Iris pigment epithelial cell (primary cell): ENCODE measurements at places on chromosomes 7 and 10.
A peak's percentile ranks its signal among the peaks of the same experiment; 100 is the strongest.

DNA sequence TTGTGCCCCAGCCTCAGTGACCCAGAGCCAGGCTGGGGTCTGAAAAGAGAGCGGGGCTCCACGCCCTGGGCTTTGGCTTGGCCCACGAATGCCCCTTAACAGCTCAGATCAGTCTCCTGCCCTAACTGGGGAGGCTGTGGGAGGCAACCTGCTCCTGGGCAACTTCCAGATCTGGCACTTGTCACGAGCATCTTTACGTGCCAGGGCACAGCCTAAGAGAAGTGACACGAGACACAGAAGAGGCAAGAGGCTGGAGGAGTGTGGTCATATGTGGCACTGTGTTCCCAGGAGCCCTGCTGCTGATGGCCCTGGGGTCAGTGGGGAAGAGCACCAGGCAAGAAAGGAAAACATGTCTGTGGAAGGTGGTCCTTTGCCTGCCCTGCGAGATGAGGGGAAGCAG lies 97.8 kb upstream of the BTBD16 start:
- DNase-seq: no peak

DNA sequence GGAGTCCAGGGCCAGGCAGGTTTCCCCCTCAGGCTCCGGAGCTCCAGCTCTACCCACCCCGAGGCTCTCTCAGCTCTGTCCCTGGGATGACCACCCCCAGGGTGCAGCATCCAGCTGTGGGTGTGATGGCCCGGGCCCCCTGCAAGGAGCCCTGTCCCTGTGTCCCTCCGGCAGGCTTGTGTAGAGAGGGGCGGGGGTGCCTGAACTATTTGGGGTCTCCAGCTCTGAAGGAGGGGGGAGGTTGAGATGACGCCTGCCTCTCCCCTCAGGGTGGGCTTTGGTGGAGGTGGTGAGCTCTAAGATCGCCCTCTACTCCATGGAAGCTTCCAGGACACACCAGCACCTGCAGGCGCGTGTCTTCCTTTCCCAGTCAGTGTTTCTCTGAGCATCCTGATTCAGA lies 39.4 kb downstream of the ADRA2A start:
- DNase-seq: no peak

- DNase-seq: peak; percentile 86
Observed at GRCh38 chr7:75920431-75921161, 5.6 kb downstream of the POR start.

DNA sequence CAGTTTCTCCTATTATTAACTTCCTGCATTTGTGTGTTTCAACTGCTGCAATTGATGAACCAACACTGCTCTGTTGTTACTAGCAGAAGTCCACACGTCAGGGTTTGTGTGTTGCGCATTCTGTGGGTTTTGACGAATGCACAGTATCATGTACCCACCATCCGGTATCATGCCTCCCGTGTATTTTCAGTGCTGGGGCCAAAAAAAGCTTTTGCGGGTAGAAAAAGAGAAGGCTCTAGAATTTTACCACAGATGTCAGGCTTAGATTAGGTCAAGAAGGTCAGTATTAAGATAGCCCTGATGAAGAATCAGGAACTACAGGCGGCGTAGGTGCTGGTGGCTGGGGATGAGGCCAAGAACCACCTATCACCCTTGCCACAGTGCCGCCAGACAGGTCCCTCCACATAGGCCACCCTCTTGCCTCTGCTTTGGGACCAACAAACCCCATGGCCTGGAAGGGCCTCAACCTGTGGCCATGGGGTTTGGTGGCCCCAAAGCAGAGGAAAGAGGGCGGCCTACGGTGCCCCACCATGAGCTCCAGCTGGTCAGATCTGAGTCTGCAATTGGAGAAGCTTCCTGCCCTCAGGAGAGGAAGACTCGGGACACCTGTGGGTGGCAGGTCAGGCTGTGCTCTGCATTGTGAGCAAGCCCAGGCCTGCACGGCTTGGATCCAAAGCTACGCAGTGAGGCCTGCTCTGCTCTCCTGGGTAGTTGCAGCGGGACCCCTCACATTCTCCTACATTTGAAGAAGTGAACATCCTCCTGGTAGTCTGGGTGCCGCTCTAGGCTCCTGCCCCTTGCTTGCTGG lies 71.9 kb downstream of the MKI67 start:
- no peak for DNase-seq

- DNase-seq: no peak
Observed at GRCh38 chr10:43700306-43700705, 51.6 kb upstream of the ZNF32 start.

DNA sequence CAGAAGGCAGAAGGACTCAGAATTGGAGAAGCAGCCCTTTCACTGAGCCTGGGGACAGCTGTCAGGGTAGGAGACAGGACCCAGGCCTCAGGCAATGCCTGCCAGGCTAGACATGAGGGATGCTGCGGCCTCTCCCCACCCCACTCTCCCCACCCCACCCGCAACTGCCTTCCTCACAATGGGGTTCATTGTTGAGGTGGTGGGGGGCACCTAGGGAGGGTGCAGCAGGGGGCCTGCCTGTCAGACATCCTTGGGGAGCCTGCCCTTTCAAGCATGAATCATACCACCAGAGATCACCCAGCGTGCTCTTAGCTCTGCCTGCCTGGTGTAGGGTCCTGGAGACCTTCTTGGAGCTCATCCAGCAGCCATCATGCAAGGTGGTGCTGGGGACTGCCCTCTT lies at the start of gene C10orf62:
TSS of gene C10orf62 (plus strand) at position 243 of the 400 bp plus-strand sequence. CDS start 177 bp downstream, outside the sequence.
- DNase-seq: no peak

GRCh38 chr10:22247636-22248035 lies 29.8 kb upstream of the EBLN1 start:
- no peak for DNase-seq

- DNase-seq: no peak
Observed at GRCh38 chr7:27198871-27199801, 755 bp downstream of the HOXA13 start.

DNA sequence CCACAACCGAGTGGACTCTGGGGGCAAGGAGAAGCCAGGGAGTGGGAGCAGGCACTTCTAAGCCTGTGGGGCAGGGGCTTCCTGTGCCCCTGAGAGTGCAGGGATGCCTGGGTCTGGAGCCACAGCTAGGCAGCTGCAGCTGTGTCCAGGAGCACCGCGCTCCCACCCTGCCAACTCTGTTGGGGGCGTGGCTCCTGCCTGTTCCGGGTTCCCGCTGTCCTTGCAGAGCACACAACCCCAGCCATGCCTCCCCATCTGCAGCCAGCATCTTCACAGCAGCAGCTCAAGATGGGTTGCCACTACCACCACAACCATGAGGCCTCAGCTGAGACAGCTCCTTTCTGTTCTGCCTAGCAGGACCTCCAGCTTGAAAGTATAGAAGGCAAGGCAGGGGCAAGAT lies 8.6 kb downstream of the PAX4 start:
- DNase-seq: no peak

DNA sequence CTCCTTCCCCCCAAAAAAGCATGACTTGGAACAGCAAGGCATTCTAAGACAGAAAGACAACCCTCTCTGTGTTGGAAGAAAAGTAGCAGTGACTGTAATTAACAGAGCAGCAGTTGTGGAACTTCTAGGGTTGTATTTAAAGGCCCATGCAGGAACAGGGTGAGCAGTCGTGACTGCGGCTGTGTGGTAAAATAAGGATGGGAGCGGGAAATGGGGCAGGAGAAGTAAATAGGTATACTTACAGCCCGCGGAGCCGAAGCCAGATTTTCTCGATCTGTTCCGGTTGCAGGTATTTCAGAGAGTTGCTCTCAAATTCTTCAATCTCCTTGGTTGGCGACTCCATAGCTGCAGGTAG lies 179 bp downstream of the PDE1C start:
- no peak for DNase-seq

GRCh38 chr7:5266191-5267028 lies 16.3 kb upstream of the SLC29A4 start:
- no peak for DNase-seq

DNA sequence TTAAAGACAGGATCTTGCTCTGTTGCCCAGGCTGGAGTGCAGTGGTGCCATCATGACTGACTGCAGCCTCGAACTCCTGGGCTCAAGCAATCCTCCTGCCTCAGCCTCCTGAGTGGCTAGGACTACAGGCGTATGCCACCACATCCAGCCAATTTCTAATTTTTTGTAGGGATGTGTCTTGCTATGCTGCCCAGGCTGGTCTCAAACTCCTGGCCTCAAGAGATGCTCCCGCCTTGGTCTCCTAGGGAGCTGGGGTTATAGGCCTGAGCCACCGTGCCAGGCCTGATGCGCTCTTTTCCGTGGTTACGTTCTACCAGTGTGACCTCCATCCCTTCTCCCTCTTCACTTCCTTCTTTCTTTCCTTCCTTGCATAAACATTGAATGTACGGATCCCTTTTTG lies 34.2 kb upstream of the IL15RA start:
- no peak for DNase-seq

- DNase-seq: no peak
Observed at GRCh38 chr7:147106746-147107145, 990.1 kb downstream of the CNTNAP2 start.

DNA sequence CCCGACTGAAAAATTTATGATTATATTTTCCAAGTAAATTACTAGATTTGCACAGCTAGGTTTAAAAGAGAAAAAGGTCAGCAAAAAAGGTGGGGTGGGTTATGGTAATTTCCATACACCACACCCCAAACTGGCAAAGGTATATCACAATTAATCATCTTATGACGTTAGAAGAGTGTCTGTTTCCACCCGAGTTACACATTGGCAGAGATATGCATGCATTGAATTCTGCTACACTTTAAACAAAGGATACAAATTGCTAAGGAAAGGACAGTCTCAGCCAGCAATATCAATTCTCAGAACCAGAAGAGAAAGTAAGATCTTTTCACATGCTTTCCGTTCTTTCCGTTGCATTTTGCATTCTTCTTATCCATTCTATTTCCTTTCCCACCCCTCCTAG lies 843.3 kb downstream of the GATA3 start:
- DNase-seq: no peak

DNA sequence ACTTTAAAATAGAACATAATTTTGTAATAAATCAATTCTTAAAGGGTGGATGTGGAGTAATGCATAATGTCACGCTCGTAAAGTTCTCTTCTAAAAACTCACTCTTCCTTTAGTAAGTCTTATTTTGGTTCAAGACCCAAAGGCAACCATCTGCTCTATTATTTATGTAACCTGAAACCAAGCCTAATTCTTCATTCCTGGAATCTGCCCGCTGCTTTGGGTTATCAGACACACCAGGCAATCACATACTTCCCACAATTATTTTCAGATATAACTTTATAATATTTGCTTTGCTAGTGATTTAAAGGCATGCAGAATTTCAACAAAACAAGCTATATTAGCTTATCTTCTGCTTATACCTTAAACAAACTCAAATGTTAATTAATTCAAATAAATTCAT lies 39.0 kb downstream of the RAB11FIP2 start:
- peak; percentile 22 for DNase-seq

- no peak for DNase-seq
Observed at GRCh38 chr10:14171336-14171735, 159.4 kb downstream of the FRMD4A start.

- no peak for DNase-seq
Observed at GRCh38 chr7:129774871-129775694, 163.6 kb downstream of the NRF1 start.

- no peak for DNase-seq
Observed at GRCh38 chr10:70586348-70586930, 16.1 kb downstream of the PRF1 start.

GRCh38 chr7:75039166-75039565 lies 34.4 kb downstream of the RCC1L start:
- DNase-seq: peak; percentile 32

- no peak for DNase-seq
Observed at GRCh38 chr10:44990965-44991364, 9.8 kb upstream of the ZNF22 start.

GRCh38 chr10:6999232-6999925 lies 411.5 kb downstream of the SFMBT2 start:
- DNase-seq: no peak

DNA sequence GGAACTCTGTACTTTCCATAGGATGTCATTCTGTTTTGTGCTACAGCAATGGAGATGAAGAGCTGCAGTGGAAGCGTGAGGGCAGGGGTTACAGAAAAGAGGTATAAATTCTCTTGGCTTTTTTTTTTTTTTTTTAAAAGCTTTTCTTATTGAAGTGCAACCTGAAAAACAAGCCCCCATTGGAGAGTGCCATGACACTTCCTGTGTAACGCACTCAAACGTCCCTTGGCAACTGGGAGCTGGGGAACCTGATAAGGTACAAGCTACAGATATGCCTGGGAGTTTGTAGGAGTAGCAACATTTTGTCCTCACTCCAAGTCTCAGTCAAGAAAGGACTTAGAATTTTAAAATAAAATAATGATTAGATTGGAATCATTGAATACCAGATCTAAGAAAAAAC lies 512.1 kb downstream of the RPS24 start:
- no peak for DNase-seq
